ENCODE measurements at places on chromosomes 7 and 10. TPM values are rescaled to one million over a fixed set of nuclear protein-coding genes. Genes with fewer than 3 reads are reported as not detected.
A peak's percentile ranks its signal among the peaks of the same experiment; 100 is the strongest.

DNA sequence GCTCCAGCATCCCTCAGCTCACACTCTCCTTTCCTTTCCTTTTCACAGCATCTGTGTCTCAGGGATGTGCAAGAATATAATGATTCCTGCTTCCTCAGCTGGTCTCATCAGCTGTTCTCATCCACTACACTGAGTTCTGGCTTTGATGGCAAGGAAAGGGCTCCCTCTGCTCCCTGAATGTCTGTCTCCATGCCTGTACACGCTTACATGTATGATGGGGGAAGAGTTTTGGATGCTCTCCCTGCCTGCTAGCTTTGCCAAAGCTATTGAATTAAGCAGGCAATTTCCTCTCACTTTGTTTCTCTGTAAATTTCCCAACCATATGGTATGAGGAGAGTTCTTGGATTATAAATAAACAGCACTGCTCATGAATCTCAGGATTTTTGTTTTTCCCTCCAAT lies 254.5 kb downstream of the SORCS3 start:
- peak; percentile 97 for DNase-seq

- no peak for DNase-seq
Measured at GRCh38 chr7:34844936-34845665, 187.1 kb downstream of the NPSR1 start.

DNA sequence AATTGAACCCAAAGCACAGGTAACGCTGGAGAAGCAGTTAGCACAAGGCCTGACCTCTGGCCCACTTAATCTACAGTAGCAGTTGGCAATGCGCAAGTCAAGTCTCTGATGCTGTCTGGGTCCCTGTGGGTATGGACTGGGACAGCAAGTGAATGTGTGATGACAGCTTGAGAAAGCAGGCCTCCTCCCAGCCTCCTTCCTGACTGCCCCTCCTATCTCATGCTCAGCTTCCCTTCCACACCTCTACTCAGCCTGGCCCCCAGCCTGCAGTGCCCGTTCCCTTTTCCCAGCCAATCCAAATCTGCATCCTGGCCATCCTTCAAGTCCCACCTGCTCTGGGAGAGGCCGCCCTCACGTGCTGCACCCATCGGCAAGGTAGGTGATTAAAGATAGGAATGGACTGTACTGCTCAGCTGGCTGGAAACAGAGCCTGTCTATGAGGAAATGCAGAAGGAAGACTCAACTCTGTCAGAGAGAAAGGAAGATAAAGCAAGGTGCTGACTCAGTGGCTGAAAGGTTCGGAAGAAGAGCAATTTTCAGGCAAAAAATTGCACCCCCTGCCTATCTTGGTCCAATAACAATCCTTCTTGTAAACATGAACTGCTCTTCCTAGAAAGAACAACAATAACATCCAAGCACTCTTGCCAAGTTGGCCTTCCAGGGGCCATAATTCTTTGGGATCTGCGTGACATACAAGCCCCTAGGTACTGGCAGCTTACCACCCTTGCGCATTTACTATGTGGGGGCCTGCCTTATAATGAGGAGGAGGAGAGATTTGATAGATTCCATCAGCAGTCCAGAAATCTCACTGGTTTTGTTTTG lies 16.6 kb upstream of the FGFR2 start:
- peak; percentile 87 for DNase-seq

GRCh38 chr7:939843-940242 lies 14.6 kb downstream of the ADAP1 start:
- no peak for DNase-seq

The AKR1C4 gene
- not detected for polyA plus RNA-seq
